ENCODE measurements at places on chromosomes 16 and 17.

DNA sequence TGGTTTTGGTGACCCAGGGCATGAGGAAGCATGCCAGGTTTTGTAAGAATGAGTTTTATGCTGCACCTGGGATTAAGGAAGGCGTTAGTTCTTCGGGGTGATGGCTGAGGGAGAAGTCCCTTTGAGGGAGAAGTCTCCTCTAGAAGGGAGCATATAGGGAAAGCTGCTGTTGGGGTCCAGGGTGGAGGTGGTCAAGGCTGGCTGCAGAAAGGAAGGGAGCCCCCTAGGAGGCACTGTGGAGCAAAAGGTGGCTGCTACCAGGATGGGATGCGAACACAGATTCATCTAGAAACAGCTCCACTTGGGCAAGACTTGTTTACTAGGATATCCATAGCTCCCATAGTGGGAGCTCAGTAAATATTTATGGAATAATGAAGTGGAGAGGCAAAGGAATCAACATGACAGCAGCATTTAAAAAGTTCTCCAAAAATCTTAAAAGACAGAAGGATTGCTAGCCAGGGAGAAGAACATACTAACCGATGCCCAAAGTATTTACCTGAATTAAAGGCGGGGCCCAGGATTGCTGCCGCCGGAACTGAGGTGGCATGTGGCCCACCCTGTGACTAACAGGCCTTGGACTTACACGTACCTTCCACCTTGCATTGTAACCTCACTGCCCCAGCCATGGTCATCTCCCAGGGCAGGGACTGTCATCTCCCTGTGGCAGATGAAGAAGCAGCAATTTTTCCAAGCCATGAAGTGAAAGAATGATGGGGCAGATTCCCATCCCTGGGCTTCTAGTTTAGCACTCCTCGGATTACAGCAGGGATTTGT, 7.1 kb upstream of the LPCAT2 start:
- DNase-seq, result no peak

DNA sequence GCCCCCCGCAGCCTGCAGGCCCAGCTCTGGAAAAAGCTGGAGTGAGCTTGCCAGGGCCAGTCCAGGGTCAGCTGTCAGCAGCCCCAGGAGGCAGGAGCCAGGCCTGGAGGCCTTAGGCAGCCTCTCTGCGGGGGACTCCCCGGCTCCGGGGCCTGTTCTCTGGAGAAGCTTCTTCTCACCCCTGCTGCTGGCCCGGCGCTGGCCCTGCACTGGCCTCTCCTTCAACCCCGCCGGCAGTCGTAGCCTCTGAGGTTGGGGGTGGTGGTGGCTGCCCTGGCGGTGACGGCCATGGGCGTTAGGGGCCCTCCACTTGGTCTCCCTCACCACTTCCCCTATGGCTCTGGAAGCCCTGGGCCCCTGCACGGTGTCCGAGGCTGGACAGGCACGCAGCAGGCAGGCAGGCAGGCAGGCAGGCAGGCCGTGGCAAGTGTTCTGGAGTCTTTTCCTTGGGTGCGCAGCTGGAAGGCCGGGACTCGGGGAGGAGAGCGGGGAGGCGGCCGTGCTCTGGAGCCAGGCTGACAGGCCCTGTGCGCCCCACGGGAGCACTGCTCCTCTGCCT, 2.1 kb downstream of the FOXF1 start:
- no peak for DNase-seq

DNA sequence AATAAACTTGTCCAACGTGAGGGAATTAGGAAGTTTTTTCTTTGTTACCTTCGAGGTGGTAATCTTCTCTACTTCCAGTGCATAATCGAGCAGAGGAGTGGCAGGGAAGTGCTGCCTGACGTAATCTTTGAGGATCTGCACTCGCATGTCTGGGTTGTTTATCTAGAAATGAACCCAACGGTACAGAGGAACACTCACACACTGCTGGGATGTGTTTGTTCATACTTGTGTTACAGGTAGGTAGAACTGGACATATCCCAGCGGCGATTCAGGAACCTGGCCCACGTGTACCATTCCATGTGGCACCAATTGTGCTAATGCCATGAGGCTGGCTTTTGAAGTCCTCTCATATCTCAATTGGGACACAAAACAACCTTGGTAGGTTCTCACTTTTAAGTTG, 4.2 kb upstream of the KLHL11 start:
- DNase-seq, result no peak

DNA sequence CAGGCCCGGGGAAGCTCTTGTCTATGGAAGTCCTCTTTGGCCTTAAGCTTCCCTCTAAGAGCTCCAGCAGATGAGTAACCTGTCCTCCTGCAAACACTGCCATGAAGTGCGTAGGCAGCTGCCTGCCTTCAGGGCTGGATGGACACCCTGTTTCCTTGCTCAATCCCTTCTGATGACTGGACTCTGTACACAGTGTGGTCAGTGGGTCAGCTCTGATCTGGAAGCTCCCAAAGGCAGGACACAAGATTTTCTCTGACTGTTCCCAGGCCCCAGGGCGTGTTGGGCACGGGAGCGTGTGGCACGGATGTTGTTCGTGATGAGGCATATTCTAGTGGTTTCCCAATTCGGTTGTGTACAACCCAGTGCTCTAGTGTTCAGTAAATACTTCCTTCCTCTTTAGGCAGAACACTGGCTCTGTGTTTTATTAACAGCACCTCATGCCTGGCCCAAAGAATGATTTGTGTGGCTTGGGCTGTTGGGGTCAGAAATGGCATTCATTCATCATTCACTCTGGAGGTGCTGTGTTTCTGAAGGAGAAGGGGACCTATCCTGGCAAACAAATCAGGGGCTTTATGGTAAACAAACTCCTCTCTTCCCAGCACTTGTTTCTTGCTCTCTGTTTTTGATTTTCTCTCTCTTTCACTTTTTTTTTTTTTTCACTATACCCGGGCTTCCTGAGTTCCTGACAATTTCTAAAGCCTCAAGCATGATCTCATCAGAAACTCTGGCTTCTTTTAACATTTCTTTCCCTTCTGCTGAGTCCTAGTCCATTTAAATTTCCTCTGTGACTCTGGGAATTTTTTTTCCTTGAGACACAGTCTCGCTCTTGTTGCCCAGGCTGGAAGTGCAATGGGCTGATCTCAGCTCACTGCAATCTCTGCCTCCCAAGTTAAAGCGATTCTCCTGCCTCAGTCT, 12.0 kb upstream of the RNF157 start:
- DNase-seq, result no peak

Data from iPS DF 19.7 (cell line).